Non-pigmented ciliary epithelial cell (primary cell): ENCODE measurements at places on chromosomes 3 and 15.

GRCh38 chr3:87175732-87176131 lies 51.4 kb upstream of the CHMP2B start:
- DNase-seq: no peak

GRCh38 chr3:127712461-127712860 lies 39.7 kb downstream of the ABTB1 start:
- DNase-seq: no peak

- no peak for DNase-seq
Measured at GRCh38 chr3:196763179-196763578, 23.5 kb downstream of the PAK2 start.

- no peak for DNase-seq
Measured at GRCh38 chr3:141440942-141441341, 45.9 kb upstream of the RASA2 start.

- DNase-seq: no peak
Measured at GRCh38 chr3:9293076-9293475, 43.6 kb upstream of the SRGAP3 start.

DNA sequence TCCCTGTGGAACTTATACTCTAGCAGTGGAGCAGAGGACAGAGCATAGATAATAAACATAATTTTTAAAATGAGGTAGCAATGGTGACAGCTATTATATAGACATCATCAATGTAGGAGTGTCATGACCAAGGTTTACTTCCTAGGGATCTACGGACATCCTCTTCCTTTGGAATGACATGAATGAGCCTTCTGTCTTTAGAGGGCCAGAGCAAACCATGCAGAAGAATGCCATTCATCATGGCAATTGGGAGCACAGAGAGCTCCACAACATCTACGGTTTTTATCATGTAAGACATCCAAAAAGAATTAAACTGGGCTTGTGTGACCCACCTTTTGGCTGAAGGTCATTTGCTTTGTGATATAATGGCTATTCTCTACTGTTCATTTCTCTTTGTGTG lies 30.1 kb upstream of the CAPN3 start:
- no peak for DNase-seq

DNA sequence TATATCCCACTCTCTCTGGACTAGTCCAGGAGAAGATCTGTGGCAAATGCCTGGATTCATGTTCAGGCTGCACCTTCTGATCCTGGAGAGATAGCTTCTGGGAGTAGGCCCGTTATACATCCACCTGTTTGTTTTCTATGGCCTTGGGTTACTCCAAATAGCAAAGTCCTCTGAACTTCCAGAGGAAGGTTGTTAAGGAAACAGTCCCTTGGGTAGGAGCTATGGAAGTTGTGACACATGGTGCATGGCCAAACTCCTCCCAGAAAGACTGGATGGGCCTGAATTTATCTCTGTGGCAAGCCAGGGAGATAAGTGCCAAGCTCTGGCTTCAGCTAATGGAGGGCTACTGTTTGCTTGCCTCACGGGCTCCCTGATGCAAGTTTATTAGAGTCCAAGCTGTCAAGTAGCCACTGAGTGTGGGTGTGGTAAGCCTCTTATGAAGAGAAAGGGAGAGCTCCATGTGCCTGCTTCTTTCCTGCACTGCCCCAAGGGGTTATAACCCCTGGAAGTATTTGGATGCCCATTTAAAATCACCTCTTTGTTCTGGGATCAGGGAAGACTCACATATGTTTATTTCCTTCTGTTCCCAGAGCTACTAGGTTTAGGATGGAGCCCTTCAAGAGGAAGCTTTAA lies 328.7 kb upstream of the ATP11B start:
- no peak for DNase-seq

DNA sequence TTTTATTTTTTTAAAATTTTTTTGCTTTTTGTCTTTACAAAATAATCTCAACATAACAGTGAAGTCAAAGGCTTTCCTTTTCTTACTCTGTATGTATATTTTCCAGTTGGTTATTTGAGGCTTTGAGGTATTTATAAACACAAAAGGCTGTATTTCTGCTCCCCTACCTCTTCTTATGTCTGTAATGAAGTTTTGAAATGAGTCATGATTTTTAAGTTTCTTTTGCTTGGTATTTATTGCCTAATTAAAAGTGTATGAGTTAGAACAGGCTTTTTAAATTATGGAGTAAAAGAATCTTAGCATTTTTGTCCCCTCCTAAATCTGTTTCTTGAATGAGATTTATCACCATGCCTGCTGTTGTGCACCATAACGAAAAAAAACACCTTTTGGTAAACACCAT lies 66.0 kb downstream of the DCUN1D1 start:
- DNase-seq: no peak

- no peak for DNase-seq
Measured at GRCh38 chr3:97971679-97972567, at the start of gene RIOX2. Gene RIOX2 (minus strand): TSS chr3:97972431. CDS start chr3:97967593, 4,838 bp downstream.

DNA sequence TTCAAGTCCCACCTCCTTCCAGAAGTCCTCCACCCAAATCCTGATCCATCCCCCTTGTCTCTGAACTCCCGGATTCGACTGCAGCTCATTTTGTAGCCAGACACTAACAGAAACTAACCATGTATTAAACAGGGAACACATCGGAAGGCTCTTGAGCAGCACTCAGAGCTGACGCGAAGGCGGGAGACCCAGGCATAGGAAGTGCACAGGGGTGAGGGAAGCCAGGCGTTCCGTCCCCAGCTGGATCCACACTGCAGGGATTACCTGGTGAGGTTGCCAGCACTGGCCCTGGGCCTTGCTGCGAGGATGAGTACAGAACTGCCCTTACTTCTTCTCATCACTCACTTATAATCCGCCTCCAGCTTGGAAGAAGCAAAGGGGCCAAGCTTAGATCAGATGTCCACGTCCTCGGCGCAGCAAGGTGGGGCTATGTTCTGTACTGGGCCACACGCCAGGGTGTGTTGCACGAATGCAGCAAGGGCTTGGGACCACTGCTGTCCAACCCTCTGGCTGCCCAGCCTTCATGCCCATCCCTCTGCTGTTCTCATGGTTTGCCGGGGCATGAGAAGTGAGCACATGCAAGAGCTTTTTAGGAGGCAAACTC lies 124.2 kb upstream of the SMAD3 start:
- no peak for DNase-seq

- DNase-seq: no peak
Measured at GRCh38 chr3:156825795-156826143, 384 bp upstream of the LEKR1 start.

DNA sequence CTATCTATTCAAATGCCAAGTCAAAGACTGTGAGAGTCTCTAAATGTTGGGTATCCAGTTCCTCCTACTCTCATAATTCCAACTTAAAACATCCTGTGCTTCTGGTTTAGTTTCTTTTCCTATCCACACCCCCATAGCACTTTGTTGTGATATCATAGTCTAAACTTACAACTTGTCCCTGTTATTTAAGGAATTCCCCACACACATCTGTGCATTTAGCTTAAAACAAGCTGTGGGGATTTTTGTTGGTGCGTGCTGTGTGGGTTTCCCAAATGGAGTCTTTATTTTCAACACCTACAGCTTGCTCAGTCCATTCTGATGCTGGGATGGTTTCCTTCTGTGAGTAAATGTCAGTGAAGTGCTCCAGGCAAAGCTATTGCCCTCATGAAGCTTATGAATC lies 167.3 kb downstream of the GMNC start:
- DNase-seq: no peak

DNA sequence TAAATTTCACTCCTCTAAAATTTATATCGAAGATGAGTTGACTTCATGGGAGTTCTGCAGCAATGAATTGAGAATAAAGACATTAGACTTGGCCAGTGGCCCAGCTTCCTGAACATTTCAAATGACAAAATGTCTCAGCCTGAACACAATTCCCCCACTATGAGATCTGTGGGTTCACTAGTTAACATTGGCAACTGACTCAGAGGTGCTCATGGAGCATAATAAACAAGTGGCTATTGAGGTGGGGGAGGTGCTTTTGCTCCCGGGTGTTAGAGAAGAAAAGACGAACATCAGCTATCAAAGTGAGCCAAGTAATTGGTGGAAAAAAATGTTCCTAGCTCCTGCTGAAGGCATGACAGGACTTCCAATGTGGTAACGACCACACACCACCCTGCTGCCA lies 6.3 kb downstream of the ATP13A4 start:
- DNase-seq: no peak

DNA sequence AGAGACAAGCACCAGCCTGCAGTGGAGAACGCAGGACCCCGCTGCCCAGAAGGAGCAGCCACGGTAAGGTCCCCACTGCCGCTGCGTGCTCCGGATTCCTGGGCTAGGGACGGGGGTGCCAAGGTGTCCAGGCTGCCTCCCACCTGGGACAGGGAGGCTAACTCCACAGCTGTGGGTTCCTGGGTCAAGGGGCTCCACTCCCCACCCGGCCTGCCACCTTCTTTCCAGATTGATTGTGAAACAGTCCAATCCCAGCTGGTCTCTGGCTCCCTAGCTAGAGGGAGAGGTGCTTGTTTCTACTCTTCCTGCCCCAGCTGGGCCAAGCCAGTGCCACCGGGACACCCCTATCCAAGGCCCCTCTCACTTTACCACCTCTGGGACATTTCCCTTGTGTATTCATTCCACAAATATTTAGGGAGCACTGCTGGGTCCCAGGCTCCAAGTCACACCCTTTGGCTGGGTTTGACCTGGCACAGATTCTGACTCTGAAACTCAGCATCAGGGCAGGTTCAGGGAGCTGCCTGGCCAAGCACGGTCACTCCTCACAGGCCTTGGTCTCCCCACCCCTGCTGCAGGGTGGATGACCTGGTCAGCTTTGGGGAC lies 1.9 kb downstream of the PAK6 start:
- DNase-seq: no peak

- DNase-seq: no peak
Measured at GRCh38 chr3:97359977-97360376, 404.6 kb upstream of the ARL6 start.

- DNase-seq: no peak
Measured at GRCh38 chr15:97459771-97460170, 500.7 kb upstream of the ARRDC4 start.

DNA sequence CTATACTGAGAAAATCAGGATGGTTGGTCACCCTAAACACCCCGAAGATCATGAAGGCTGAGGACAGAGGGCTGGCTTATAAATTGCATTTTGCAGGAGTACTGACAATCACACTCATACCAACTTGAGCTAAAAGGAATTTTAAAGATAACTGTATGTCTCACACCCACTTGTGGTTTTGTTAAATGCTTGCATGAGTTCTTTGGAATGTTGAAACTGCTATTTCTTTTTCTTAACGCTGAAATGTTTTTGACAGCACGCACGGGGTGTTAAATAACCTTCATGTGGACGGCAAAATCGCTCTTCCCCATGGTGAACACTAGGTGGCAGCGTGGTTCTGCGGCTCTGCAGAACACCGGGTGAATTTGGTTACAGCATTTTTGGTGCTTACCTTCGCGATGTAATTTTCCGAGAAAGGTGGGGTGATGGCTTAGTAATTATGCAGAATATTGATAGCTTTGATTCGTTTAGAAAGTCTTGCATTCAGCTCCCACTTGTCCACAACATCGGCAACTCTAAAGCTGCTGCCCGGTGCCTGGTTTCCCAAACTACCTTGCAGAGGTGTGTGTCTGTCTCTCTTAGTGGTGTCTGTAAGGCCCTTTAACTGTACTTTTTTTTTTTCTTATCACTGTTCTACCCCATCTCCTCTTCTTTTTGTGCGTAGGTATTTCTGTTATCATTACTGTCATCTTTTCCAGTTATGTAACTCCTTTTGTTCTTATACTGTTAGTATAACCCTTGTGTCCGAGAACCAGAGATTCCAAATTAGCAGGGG lies 51.7 kb downstream of the ARNT2 start:
- peak; percentile 84 for DNase-seq

DNA sequence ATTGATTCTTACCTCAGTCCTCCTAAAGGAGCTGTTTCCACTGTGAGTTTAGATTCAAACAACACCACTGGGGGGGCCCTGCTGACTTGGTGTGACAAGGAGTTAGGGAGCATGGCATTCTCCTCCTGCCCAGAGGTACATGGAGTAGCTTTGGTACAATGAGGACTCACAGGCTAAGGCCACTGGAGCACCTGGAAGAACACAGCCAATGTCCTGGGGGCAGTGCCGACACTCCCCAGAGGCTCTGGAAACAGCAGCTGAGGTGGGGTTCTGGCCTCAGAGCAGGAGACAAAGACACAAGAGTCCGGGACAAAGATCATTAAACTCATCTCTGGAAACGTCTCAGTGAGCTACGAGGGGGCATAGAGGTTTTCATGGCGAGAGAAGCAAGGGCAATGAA lies 69.7 kb upstream of the POMGNT2 start:
- DNase-seq: no peak

DNA sequence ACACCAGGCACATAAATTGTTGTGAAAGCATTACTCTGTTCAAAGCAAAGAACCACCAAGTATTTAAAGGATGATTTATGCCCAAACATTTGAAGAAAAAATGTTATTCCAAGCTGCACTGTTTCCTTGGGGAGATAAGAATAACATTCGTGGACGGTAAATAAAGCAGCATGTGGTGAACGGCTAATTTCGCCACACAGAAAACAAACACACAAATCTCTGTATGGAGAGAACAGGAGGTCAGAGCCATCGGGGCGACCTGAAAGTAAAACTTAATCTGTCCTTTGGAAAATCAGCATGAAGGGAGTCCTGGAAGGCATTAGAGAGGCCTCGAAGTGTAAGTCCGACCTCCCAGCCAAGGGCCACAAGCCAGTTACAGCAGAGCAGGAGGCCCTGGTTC lies 27.1 kb upstream of the GABRG3 start:
- DNase-seq: no peak

DNA sequence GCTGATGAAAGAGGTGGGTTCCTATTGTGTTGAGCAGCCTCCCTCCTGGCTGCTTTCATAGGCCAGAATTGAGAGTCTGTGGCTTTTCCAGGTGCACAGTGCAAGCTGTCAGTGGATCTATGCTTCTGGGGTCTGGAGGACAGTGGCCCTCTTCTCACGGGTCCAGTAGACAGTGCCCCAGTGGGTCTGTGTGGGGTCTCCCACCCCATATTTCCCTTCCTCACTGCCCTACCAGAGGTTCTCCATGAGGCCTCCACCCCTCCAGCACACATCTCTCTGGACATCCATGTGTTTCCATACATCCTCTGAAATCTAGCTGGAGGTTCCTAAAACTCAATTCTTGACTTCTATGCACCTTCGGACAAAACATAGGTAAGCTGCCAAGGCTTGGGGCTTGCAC lies 201.2 kb downstream of the FAM43A start:
- no peak for DNase-seq

- DNase-seq: no peak
Measured at GRCh38 chr3:174062923-174063322, 665.4 kb downstream of the NLGN1 start.

DNA sequence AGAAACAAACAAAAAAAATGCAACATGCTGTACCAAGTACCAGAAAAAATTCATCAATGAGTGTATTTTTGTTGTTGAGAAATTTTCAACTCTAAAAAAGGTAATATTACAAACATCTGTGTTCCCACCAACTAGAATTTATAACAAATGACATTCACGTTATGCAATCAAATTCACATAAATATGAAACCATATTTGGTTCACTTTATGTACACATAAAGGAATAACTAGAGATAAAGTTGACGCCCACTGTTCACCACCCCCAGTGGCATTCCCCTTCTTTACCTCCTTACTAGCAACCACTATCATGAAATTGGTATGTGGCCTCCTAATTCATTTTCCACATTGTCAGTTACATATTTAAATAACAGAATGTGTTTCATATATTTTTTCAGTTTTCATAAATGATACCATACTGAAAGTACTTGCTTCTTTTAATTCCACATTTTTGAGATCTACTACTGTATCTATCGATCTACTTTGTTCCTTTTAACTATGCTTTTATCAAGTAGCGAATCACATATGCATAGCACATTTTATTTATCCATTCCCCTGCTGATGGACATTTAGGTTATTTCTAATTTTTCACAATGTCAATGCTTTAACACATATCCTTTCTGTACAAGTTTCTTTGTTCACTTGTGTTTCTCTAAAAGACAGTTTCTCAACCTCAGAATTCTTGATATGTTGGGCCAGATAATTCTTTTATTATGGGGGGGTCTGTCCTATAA lies 34.5 kb downstream of the TBC1D5 start:
- no peak for DNase-seq
